ENCODE measurements at places on chromosomes 7 and 10.

DNA sequence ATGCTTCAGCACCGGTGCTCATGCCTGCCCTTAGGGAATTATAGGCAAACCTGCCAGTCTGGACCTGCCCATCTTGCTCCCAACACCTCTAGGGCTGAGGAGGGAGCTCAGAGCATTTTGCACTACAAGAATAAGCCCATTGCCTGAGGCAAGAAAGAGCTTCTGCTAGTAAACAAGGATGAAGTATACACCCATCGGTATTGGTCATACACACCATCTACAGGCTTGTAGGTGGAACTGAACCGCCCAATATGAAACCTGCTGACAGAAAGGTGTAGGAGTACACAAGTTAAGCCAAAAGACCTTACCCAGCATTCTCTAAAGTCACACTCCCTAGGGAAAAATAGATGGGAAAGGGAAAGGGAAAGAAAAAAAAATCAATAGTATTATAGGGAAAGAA lies 957.0 kb upstream of the LRRTM3 start:
- DNase-seq: no peak

- no peak for DNase-seq
Measured at GRCh38 chr10:76350583-76350982, 919.2 kb downstream of the LRMDA start.

GRCh38 chr7:48298779-48299178 lies 127.5 kb downstream of the ABCA13 start:
- peak; percentile 37 for DNase-seq

- DNase-seq: no peak
Measured at GRCh38 chr7:151454932-151455530, 15.1 kb upstream of the CRYGN start.

GRCh38 chr10:35495521-35496119 lies 109.5 kb upstream of the GJD4 start:
- DNase-seq: no peak

- no peak for DNase-seq
Measured at GRCh38 chr7:42233171-42233570, 3.8 kb downstream of the GLI3 start.

DNA sequence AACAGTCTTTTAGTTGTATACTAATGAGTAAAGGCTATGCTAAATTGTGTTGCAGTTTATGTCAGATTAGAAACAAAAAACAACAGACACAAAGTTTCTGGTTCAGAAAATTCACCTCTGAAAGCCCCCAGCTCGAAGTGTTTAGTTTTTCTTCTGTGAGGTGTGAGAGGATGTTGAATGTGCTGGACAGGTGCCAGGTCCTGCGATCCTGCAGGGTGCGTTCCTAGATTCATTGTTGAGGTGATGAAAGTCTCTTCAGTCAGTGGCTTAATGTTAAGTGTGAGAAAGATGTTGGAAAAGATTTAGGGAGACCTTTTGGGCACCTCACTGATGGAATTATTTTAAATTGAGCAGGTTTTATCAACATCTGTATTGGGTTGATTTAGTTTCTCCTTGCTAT lies 287.3 kb downstream of the SDK1 start:
- no peak for DNase-seq
